MCF 10A (cell line): ENCODE measurements at places on chromosomes 11 and 22.
A peak's percentile ranks its signal among the peaks of the same experiment; 100 is the strongest.

GRCh38 chr11:126654886-126655806, 299.7 kb downstream of the ST3GAL4 start:
- no peak overlapping the region for H3K4me3 ChIP-seq
- no peaks in the 10 kb centered on the region for H3K27me3 ChIP-seq
- H3K36me3 ChIP-seq: no peaks in the 10 kb centered on the region

DNA sequence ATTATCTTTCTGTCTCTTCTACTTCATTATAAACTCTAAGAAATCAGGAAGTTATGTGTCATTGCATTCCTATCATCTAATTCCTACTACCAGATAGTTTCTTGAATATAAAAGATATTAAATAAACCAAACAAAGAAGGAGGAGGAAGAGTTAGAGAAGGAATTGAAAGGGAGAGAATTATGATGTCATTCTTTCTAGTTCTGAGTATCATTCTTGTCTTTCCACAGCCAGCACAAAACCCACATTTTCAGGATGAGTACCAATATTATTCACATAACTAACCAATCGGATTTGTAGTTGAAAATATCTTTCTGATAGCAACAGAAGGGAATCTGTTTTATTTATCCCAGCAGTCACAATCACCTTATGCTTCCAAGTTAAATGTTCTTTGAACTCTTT, 13.3 kb downstream of the MS4A13 start:
- no peak overlapping the region for H3K4me3 ChIP-seq
- peaks cover 14% of the 10 kb centered on the region for H3K27me3 ChIP-seq
- DNase-seq: no peak

DNA sequence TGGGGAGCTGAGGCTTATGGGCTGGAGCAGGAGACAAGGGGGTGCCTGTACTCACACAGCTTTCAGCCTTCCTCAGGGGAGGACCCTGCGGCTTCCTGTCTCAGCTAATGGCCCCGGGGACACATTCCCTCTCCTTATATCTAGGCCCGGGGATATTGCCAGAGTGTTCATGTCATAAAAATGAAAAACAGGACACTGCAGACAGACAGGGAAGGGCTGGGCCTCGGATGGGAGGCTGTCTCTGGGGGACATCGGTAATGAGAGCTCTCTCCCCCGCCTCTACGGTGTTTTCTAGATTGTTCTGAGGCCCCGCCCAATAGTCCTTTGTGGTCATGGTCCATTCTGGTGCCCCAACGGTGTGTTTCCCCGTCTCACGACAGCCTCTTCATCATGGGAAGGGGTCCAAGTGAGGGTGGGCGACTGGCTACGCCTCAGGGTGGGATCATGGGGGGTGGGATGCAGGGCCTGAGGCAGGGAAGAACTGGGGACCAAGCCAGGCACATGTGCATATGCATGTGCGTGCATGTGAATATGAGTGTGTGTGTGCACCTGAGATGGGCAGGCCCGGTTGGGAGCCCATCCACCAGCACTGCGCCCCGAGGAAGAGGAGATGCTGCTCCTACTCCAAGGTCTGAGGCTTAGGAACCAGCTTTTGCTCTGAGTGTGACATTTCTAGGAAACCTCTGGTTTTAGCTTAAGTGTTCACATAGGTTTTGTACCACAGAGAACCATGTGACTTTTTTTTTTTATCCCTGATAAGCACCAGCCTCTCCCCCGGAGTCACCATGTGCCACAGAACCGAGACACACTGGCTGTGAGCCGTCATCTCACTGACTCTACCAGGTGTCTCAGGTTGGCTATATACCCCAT, 5.3 kb downstream of the ARVCF start:
- no peak for DNase-seq
- H3K27me3 ChIP-seq: no peaks in the 10 kb centered on the region
- no peak overlapping the region for H3K4me3 ChIP-seq
- H3K27ac ChIP-seq: no peak overlapping the region
- peaks cover 9% of the 10 kb centered on the region for H3K4me1 ChIP-seq

- peaks cover 8% of the 10 kb centered on the region for H3K4me1 ChIP-seq
- no peak overlapping the region for H3K4me3 ChIP-seq
- H3K36me3 ChIP-seq: peaks cover 53% of the 10 kb centered on the region
- no peak overlapping the region for H3K27ac ChIP-seq
- no peak for DNase-seq
Observed at GRCh38 chr11:70322666-70323065, 52.2 kb downstream of the PPFIA1 start.

DNA sequence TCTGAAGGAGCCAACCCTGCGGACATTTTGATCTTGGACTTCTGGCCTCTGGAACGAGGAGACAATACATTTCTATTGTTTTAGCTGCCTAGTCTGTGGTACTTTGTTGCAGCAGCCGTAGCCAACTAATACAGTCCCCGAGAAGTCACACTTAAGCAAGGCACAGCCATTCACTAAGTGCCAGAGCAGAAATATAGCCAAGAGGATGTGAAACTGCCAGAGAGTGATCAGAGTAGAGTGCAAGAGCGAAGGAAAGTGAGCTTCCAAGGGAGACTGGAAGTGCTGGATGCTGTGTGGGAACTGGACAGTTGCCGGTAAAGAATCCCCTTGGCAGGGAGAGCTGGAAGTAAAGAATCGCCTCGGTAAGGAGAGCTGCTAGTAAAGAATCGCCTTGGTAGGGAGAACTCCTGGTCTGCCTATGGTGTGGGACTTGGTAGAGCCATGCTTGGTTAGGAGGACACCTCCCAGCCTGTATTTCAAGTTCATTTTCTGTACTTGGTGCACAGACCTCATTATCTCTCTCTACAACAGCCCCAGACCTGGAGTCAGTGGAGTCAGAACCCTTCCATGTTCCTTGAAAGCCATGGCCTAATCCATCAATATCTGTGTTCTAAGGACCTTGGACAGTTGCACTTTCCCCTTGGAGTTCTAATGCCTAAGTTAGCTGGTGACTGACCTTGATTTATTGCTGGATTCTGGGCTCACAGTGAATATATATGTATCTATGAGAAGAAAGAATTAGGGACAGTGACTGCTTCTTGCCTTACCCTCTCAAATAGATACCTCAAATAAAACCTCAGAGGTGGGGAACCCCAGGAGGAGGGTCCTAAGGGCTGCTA, 162.1 kb downstream of the LDLRAD3 start:
- H3K36me3 ChIP-seq: peaks cover 85% of the 10 kb centered on the region
- no peaks in the 10 kb centered on the region for H3K27me3 ChIP-seq
- no peak for DNase-seq
- no peak overlapping the region for H3K4me3 ChIP-seq
- no peak overlapping the region for H3K27ac ChIP-seq
- no peaks in the 10 kb centered on the region for H3K4me1 ChIP-seq

DNA sequence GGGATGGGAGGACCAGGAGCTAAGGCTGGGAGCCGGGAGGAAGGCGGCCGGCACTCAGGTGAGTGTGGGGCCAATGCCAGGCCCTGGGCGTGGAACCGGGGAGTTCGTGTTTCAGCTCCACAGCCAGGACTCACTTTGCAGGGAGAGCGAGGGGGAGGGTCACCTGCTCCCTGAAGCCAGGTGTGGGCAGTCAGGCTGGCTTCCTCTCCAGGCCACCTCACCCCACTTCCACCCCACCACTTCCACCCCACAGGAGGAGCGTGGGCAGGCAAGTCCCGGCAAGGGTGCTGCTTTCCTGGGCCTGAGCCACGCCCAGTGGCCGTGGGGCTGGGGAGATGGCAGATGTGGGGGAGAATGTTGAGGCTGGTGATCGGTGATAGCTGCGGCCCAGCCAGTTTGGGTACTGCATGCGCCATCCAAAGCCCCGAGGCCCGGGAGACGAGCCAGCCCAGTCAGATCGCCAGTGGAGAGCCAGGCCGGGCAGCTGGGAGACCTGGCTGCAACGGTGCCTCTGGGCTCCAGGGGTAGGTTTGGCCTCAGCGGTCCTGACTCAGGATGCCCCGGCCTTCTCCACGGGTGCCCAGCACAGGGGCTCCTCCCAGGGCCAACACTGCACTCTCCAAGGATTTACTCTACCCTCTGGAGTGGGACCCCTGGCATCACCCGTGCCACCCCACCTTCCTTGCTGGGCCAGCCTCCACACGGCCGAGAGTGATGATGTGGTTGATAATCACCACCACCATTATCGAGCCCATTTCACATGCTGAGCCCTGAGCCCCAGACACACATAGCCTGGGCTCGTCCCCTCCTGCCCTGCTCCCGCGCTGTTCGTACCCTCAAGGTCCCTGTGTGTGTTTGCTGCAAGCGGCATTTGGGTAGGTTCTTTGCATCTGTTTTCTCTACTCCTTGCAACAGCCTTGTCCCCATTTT, 93.8 kb downstream of the WNT7B start:
- H3K27ac ChIP-seq: no peak overlapping the region
- DNase-seq: no peak
- no peak overlapping the region for H3K4me3 ChIP-seq
- H3K27me3 ChIP-seq: no peaks in the 10 kb centered on the region

- H3K4me3 ChIP-seq: peak overlapping the region; percentile 78
- peaks cover 13% of the 10 kb centered on the region for H3K36me3 ChIP-seq
- peaks cover 32% of the 10 kb centered on the region for H3K4me1 ChIP-seq
- no peak overlapping the region for H3K27ac ChIP-seq
Observed at GRCh38 chr11:66546966-66547661, 411 bp downstream of the ACTN3 start.

GRCh38 chr11:31725176-31725575, 85.9 kb downstream of the PAX6 start:
- no peaks in the 10 kb centered on the region for H3K27me3 ChIP-seq
- no peak overlapping the region for H3K27ac ChIP-seq
- no peaks in the 10 kb centered on the region for H3K36me3 ChIP-seq
- no peaks in the 10 kb centered on the region for H3K4me1 ChIP-seq

DNA sequence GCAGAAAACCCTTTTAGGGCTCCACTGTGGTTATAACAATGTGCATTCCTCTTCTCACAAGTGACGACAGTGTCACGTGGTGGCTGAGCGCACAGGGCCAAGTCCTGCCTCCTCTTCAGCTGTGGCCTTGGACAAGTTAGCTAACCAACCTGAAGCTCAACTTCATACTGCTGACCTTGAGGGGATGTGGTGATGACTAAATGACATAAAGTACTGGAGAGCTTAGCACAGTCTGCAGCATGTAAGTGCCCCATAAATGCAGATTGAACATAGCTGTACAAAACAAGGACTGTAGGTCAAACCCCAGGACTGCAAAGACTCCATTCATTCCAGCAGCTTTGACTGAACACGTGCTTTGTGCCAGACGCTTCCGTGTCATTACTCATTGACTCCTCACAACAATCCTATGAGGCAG, 20.1 kb upstream of the MRGPRX2 start:
- peaks cover 44% of the 10 kb centered on the region for H3K27me3 ChIP-seq
- peak; percentile 60 for DNase-seq
- no peak overlapping the region for H3K27ac ChIP-seq
- peaks cover 21% of the 10 kb centered on the region for H3K4me1 ChIP-seq
- H3K36me3 ChIP-seq: no peaks in the 10 kb centered on the region

- H3K27me3 ChIP-seq: no peaks in the 10 kb centered on the region
- no peak overlapping the region for H3K4me3 ChIP-seq
- DNase-seq: no peak
- no peaks in the 10 kb centered on the region for H3K36me3 ChIP-seq
- peaks cover 4% of the 10 kb centered on the region for H3K4me1 ChIP-seq
- H3K27ac ChIP-seq: no peak overlapping the region
Observed at GRCh38 chr11:127632976-127633680, 632.6 kb upstream of the KIRREL3 start.

GRCh38 chr11:44773351-44773965, 46.7 kb downstream of the TSPAN18 start:
- H3K4me3 ChIP-seq: no peak overlapping the region
- no peaks in the 10 kb centered on the region for H3K27me3 ChIP-seq
- H3K4me1 ChIP-seq: peaks cover 5% of the 10 kb centered on the region
- no peak overlapping the region for H3K27ac ChIP-seq

GRCh38 chr22:42967005-42967404, 47.9 kb downstream of the PACSIN2 start:
- no peak overlapping the region for H3K4me3 ChIP-seq
- H3K4me1 ChIP-seq: peaks cover 32% of the 10 kb centered on the region
- no peaks in the 10 kb centered on the region for H3K27me3 ChIP-seq

DNA sequence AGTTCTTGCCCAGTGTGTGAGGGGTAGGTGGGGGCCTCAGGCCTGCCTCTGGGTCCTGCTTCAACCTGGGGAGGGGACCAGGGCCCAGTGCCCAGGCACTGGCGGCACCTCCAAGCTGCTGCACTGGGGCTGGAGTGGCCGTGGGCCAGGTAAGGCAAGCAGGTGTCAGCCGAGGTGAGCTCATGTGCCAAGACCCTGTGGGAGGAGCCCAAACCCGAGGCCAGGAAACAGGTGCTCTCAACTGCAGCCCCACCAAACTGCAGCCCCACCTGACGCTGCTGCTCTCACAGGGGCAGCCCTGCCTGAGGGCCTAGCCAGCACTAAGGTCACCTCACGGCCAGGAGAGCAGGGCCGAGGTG, 18.1 kb upstream of the GNB1L start:
- no peak for DNase-seq
- no peak overlapping the region for H3K27ac ChIP-seq
- H3K36me3 ChIP-seq: peaks cover 7% of the 10 kb centered on the region
- H3K4me3 ChIP-seq: no peak overlapping the region
- H3K27me3 ChIP-seq: no peaks in the 10 kb centered on the region

GRCh38 chr11:44112091-44112821, 16.8 kb downstream of the EXT2 start:
- peaks cover 13% of the 10 kb centered on the region for H3K4me1 ChIP-seq
- no peak overlapping the region for H3K4me3 ChIP-seq
- DNase-seq: peak; percentile 62
- H3K36me3 ChIP-seq: peaks cover 60% of the 10 kb centered on the region
- no peaks in the 10 kb centered on the region for H3K27me3 ChIP-seq
- H3K27ac ChIP-seq: no peak overlapping the region

GRCh38 chr11:44301564-44302271, 8.2 kb downstream of the ALX4 start:
- H3K36me3 ChIP-seq: no peaks in the 10 kb centered on the region
- H3K4me1 ChIP-seq: peaks cover 17% of the 10 kb centered on the region
- peaks cover 20% of the 10 kb centered on the region for H3K27me3 ChIP-seq
- H3K4me3 ChIP-seq: no peak overlapping the region

DNA sequence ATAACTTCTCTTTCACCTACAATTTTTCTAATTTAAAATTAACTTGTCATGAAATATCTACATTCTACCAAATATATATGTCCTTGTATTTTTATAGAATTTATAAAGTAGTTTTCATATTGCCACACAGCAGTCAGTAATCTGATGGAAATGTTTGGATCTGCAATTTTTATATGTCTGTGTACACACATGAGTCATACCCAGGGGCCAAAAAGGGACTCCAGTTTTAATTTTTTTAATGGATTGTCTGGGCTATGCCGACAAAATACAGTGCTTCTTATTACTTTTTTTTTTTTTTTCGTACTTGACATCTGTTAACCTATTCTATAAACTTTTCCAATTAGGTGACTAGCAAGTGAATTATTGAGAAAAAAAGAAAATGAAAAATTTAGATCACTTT, 6.3 kb downstream of the GUCY1A2 start:
- H3K27ac ChIP-seq: no peak overlapping the region
- H3K36me3 ChIP-seq: no peaks in the 10 kb centered on the region
